ENCODE measurements at places on chromosomes 1 and 21.

DNA sequence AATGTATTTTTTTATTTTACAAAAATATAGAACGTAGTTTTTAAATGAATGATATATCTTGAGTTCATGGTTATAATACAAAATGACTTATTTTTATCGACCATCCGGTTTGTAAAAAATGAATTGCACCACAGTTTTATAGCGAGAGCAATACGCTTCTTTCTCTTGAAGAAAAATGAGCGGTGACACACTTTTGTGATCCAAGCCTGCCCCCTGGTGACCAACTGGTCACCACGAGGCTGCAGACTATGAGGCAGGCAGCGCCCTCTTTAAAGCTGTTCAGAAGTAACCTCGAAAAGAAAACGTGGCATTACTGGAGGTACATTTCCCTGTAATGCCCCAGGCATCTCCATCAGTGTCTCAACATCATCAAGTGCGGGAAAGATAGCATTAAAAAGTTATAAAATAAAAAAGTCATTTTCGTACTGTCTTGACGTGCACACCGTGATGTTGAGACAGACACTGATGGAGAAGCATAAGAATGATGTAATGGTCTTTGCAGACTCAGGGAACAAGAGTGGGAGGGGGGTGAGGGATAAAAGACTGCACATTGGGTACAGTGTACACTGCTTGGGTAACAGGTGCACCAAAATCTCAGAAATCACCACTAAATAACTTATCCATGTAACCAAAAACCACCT, 734.2 kb upstream of the ADAMTS5 start:
- peak; percentile 88 for DNase-seq

DNA sequence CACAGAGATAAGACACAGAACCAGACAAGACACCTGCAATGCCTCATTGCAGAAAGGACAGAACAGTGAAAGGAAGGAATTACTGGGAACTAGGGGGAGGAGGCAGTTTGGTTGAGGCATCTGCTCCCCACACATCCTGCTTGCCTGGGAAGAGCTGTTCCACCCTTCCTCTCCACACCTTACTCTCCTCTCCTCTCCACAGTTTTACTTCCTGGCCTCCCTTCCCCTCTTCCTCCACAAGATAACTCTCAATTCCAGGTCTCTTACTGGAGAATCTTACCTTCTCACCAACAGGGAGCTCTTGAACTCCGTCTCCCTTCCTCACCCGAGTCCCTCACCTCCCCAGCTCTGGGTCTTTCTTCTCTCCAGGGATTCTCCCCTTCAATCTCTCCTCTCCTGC, 2.1 kb downstream of the ELOVL1 start:
- no peak for DNase-seq

DNA sequence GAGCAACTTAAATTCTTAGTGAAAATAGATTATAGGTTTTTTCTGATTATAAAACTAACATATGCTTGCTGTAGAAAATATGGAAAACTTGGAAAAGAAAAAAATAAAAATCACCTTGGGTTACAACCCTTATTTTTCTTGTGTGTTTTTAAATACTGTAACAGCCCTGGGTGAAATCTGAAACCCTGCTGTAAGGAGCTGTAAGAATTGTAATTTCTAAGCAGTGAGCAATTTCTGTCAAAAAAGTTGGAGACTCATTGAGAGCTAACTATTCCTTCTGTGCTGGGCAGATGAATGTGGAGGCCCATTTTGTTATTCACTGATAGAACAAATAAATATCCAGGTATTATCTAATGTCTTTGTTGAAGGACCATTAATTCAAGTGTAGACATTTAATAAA, 42.6 kb downstream of the ADCY10 start:
- DNase-seq = no peak

GRCh38 chr1:245583575-245584330, 429.0 kb downstream of the KIF26B start:
- DNase-seq = no peak

GRCh38 chr21:44013380-44014088, 1.4 kb downstream of the TRAPPC10 start:
- peak; percentile 23 for DNase-seq

DNA sequence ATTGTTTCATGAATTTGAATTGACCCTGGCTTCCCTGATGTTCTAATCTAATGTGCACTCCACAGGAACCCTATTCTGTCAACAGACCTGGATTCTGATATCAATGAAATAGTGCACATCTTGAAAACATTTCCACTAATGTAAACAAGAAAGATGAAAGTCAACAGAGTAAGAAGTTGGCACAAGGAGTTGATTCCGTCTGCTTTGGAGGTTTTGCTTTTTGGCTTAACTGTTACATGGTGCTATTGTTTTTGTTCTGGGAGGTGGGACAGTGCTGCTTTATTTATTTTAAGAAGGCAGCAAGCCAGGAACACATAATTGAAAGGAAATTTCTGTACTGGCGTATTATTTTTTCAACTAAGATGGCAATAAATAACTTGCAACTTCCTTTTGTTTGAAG, 73.3 kb downstream of the LEPR start:
- no peak for DNase-seq

DNA sequence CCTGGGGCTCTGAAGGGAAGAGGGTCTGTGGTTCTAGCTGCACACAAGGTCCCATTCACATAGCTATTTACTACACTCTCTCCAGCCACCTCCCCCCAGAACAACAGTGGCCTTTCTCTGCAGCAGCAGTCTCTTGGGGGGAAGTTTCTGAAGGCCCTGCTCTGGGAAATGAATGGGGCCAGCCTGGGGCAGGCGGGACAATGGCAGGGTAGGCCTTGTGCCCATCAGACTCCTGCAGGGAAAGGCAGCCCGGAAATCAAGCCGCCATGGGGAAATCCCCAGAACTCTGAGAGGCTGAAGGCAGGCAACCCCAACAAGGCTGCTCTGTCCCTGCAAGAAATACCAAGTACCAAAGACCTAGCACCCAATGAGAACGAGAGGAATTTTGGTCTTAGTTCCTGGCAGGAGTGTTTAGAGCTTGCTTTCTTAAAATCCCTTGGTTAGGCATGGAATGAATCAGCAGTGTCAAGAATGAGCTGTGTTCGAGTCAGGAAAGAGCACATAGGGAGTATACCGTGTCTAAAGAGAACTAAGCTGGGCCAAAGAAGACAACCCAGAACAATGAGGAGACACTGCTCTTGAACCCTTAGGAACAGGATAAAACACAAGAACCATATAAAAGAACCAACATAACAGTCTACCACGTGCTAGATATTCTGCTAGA, 11.3 kb downstream of the ARHGEF11 start:
- no peak for DNase-seq

GRCh38 chr1:27525296-27526272, 35.6 kb upstream of the WASF2 start:
- DNase-seq = peak; percentile 66

- DNase-seq = no peak
Measured at GRCh38 chr1:22104865-22105437, 37.9 kb downstream of the WNT4 start.

- no peak for DNase-seq
Measured at GRCh38 chr21:36768496-36768895, 69.6 kb downstream of the SIM2 start.

GRCh38 chr21:38949070-38949380, 143.3 kb downstream of the ETS2 start:
- no peak for DNase-seq

DNA sequence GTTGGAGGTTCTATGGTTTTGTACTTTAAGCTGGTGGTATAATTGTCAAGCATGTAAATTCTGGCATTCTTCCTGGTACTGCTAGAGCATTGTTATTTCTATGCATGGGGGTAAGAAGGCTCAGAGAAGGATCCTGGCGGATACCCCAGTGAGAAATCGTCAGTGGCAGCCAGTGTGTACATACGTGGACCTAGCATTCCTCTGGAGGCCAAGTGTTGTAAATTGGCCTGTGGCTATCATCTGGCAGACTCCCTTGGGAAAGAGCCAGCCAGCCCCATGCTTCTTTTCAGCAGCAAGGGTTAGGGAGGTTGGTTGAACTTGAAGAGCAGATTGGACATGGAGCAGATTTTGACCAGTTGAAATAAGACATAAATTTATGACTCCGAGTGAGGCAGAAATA, 5.2 kb upstream of the AGO3 start:
- peak; percentile 57 for DNase-seq

DNA sequence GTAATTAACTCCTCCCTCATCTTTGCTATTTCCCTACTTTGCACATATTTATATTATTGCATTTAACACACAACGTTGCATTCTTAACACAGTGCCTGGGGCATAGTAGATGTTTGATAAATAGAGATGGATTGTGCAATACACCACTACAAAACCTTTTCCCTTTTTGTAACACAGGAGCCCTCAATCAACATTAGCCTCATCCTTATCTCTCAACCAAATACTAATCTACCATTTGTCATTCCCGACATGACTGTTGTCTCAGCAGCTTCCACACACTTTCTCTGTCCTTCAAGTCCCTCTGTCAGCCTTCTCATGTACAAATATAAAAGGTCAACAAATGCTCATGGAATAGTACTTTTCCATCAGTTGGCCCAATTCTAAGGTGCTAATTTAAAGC, 78.9 kb upstream of the KCNK2 start:
- peak; percentile 27 for DNase-seq

- DNase-seq = peak; percentile 83
Measured at GRCh38 chr1:62687903-62688686, at the start of gene DOCK7. DOCK7 (minus strand) TSS chr1:62688386; CDS start chr1:62688264, 122 bp downstream.

GRCh38 chr21:18244671-18245463, at the start of gene CHODL:
CHODL (plus strand) TSS chr21:18244833; CDS start chr21:18245224, 391 bp downstream.
- DNase-seq = no peak

Data from EL (cell line).